ENCODE measurements at places on chromosomes 5 and 9. TPM values are rescaled to one million over a fixed set of nuclear protein-coding genes. Genes with fewer than 3 reads are reported as not detected.

The CNTNAP3 gene
- total RNA-seq, result not detected

DNA sequence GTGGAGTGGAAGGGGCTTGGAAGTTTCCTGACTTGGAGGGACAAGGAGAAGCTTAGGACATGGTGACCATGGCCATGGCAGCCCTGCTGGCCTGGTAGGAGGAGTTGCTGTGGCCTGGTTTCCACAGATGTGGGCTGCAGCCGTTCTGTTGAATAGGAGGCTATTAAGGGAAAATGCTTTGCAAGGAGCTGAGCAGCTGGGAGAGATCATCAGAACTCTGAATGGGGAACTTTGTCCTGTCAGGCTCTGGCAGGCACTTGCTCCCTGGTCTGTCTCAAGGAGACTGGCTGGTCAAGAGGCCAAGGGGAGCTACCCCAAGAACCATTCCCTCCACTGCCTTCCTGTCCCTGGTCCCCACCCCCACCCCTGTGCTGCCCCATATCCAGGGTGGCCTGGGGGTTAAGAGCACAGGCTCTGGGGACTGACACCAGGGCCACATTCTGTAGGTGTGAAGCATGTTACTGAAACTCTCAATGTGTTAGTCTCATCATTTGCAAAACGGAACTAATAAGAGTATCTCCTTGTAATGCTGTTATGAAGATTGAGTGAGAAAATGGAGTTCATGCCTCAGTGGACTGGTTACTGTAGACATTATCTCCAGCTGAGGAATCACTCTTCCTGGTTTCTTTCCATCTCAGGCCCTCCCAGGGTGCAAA is 84.0 kb upstream of the ARAP3 start:
- H3K36me3 ChIP-seq, result no peaks in the 10 kb centered on the region
- no peak for DNase-seq
- peaks cover 9% of the 10 kb centered on the region for H3K27me3 ChIP-seq
- no peaks in the 10 kb centered on the region for H3K4me1 ChIP-seq

DNA sequence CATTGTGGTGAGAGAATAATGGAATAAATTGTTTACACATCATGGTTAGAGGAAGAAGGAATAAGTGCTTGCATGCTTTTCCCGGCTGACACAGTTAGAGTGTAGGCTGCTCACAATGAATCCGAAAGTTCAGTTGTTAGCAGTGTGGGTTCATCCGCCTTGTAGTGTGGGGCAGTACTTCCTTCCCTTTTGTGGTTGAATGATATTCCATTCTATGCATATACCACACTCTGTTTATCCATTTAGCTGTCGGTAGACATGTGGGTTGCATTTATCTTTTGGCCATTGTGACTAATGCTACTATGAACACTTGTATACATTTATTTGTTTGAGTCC is 84.0 kb downstream of the COL5A1 start:
- H3K27ac ChIP-seq, result no peak overlapping the region
- no peak for DNase-seq
- H3K4me3 ChIP-seq, result peak overlapping the region; percentile 30
- H3K27me3 ChIP-seq, result peaks cover 12% of the 10 kb centered on the region
- H3K36me3 ChIP-seq, result no peaks in the 10 kb centered on the region

GRCh38 chr9:80134487-80134886 is 562.7 kb downstream of the TLE4 start:
- H3K4me3 ChIP-seq, result no peak overlapping the region
- H3K4me1 ChIP-seq, result no peaks in the 10 kb centered on the region
- no peaks in the 10 kb centered on the region for H3K36me3 ChIP-seq
- no peak for DNase-seq
- no peak overlapping the region for H3K27ac ChIP-seq

The DAB2IP gene
- 0.25 TPM for total RNA-seq

- no peak overlapping the region for H3K27ac ChIP-seq
- H3K4me1 ChIP-seq, result no peaks in the 10 kb centered on the region
- H3K27me3 ChIP-seq, result peaks cover 69% of the 10 kb centered on the region
- H3K4me3 ChIP-seq, result no peak overlapping the region
- H3K36me3 ChIP-seq, result no peaks in the 10 kb centered on the region
Measured at GRCh38 chr9:98707166-98708102, 1.3 kb downstream of the GABBR2 start.

The PTCD2 gene
- 8.9 TPM for total RNA-seq

GRCh38 chr5:31334061-31334860 is 140.8 kb downstream of the CDH6 start:
- no peaks in the 10 kb centered on the region for H3K36me3 ChIP-seq
- no peaks in the 10 kb centered on the region for H3K4me1 ChIP-seq
- no peaks in the 10 kb centered on the region for H3K27me3 ChIP-seq
- no peak overlapping the region for H3K27ac ChIP-seq

- no peaks in the 10 kb centered on the region for H3K36me3 ChIP-seq
- H3K4me3 ChIP-seq, result peak within 1 kb of the TSS; percentile 92
- H3K4me1 ChIP-seq, result peaks cover 26% of the 10 kb centered on the region
- H3K27me3 ChIP-seq, result peaks cover 62% of the 10 kb centered on the region
Measured at GRCh38 chr9:74496819-74497747, at the start of gene RORB. Gene RORB, plus strand, starts transcription at chr9:74497335. Its CDS starts 642 bp downstream, at chr9:74497977.

GRCh38 chr9:19998823-19999455 is 210.1 kb upstream of the SLC24A2 start:
- no peak for DNase-seq
- no peaks in the 10 kb centered on the region for H3K27me3 ChIP-seq
- peak overlapping the region; percentile 93 for H3K27ac ChIP-seq
- H3K36me3 ChIP-seq, result peaks cover 20% of the 10 kb centered on the region
- peak overlapping the region; percentile 50 for H3K4me3 ChIP-seq

The TMEM174 gene
- total RNA-seq, result not detected

GRCh38 chr5:175478384-175479124 is at the start of gene SFXN1:
Gene SFXN1, plus strand, starts transcription at chr5:175478560. Its CDS starts 13,544 bp downstream, at chr5:175492104.
- peaks cover 26% of the 10 kb centered on the region for H3K36me3 ChIP-seq
- H3K27ac ChIP-seq, result peak within 1 kb of the TSS; percentile 93
- peaks cover 15% of the 10 kb centered on the region for H3K27me3 ChIP-seq
- H3K4me1 ChIP-seq, result peaks cover 45% of the 10 kb centered on the region

- H3K27ac ChIP-seq, result no peak overlapping the region
- DNase-seq, result no peak
- H3K4me3 ChIP-seq, result no peak overlapping the region
- H3K36me3 ChIP-seq, result peaks cover 32% of the 10 kb centered on the region
Measured at GRCh38 chr5:76608833-76609232, 14.4 kb downstream of the F2RL2 start.

GRCh38 chr9:37542895-37543294 is 33.3 kb downstream of the FBXO10 start:
- H3K36me3 ChIP-seq, result no peaks in the 10 kb centered on the region
- no peak overlapping the region for H3K27ac ChIP-seq
- no peaks in the 10 kb centered on the region for H3K27me3 ChIP-seq
- no peak overlapping the region for H3K4me3 ChIP-seq
- no peak for DNase-seq

The GEMIN5 gene
- 15.7 TPM for total RNA-seq

Data from activated naive CD8-positive, alpha-beta T cell treated with anti-CD3 and anti-CD28 coated beads, Interleukin-2, amount 10 ng/mL, durations not matched to agents 7 days and 5 days (primary cell).